Cortex of kidney (tissue), 1 donor: ENCODE measurements at places on chromosomes 11 and 22.

GRCh38 chr11:65170058-65170534 is at the start of gene SPDYC:
Gene SPDYC, plus strand, starts transcription at chr11:65170233. Its CDS starts 1,125 bp downstream, at chr11:65171358.
- DNase-seq = no peak

DNA sequence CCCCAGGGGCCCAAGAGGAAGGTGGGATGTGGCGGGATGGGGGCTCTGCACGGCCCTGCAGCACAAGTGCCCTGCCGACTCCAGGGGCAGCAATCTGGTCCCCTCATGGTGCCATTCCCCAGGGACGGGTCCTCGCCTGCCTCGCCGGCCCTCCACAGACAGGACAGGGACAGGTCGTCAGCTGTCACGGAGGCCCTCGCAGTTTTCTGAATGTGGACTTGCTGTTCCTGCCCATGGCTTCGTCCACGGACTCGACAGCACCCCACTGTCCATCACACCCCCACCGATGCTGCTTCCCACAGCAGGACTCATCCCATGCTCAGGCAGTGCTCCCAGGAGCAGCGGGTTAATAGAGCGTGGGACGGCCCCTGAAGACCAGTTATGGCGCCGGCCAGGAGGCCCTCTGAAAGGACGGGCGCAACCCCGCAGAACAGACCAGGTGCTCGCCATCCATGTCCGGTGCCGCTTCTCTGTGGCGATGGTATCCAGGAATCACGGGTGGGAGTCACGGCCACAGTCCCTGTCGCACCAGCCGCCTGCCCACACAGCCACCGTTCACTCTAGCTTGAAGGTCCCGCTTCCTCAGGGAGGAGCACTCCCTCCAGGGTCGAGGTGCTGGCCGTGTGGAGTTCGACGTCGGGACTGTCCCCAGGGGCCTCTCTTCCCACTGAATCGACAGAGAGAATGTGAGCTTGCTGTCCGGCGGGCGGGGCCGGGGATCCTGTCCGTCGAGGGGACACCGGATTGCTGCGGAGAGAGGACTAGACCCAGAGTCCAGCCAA is 18.5 kb upstream of the MUC2 start:
- DNase-seq = no peak

- DNase-seq = no peak
These were observed 1.2 kb downstream of the TSPAN32 start for GRCh38 chr11:2302896-2303626.

GRCh38 chr22:40407021-40407761 is 36.8 kb downstream of the SGSM3 start:
- no peak for DNase-seq

GRCh38 chr11:72008728-72009127 is 10.0 kb downstream of the IL18BP start:
- no peak for DNase-seq

DNA sequence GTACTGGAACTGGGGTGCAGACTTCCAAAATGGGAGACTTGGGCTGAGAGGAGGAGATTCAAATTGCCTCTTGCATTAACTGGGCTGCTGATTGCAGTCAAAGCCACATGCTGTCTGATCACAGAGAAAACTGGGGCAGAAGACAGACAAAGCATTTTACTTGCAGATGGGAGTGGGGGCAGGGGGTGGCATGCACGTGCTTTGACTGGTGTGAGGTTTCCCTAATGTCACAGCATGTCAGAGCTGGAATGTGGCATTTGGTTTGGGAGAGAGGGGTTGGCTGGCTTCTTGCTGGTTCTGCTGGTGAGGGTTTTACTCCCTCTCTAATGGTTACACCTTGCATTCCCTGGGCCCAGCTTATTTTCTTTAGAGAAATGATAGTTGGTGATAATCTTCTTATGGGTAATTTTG is 2.9 kb downstream of the TUB start:
- no peak for DNase-seq

GRCh38 chr11:45057938-45058646 is 88.3 kb upstream of the PRDM11 start:
- no peak for DNase-seq

GRCh38 chr11:37712251-37712650 is 1114.2 kb upstream of the RAG2 start:
- no peak for DNase-seq

- no peak for DNase-seq
These were observed 112.3 kb downstream of the MAML2 start for GRCh38 chr11:96230686-96231085.

- DNase-seq = no peak
These were observed 43.1 kb downstream of the SCGB1A1 start for GRCh38 chr11:62461740-62462507.

GRCh38 chr11:122659676-122660554 is 4.4 kb downstream of the UBASH3B start:
- no peak for DNase-seq

GRCh38 chr11:85854557-85855340 is 434 bp upstream of the CCDC83 start:
- DNase-seq = no peak

GRCh38 chr11:95699631-95700470 is 89.7 kb downstream of the FAM76B start:
- DNase-seq = no peak

DNA sequence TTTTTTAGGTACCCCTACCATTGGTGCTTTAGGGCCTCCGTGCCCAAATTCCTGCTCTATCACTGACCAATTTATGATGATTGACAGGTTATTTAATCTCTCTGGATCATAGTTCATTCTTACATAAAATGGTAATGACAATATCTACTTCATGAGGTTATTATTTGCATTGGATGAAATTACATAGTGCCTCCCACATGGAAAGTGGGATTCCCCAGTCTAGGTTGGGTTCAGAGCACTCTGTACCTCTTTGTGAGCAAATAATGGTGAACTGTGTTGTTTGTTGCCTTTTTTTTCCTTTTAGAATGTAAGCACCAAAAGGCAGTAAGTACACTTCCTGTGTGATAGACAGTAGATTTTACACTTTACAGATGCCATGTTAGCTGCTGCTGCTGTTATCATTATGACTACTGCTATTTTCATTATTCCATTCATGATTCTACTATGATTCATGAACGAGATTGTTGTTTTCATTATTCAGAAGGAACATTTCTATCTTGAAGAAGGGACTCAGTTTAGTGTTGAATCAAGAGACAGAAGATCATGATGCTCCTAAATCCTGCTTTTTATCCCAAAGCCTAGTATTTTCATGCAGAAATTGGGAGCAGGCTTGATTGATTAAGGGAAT is 100.8 kb downstream of the ALX4 start:
- DNase-seq = no peak

DNA sequence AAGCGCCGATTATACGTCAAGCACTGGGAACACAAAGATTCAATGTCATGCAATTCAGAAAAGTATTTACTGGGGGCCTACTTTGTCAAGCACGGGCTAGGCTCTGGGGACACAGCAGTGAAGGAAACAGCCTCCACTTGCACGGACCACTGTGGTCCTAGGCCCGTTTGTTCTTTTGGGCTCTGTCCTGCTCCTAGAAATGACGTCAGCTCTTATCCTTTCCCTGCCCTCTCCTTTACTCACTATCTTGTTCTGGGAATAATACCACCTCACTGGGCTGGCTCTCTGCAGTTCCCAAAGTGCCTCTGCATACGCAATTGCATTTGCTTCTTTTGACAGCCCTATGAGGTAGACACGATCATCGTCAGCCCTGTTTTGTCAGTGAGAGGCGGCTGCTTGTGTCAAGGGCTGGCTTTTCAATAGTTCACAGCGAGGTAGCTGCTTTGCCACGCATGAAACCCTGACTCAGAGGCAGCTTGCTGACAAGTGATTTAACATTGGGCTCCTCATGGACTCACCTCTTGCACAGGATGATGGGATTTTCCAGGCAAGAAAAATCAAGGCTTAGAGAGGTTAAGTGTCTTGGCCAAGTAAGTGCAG is 22.9 kb upstream of the IGSF22 start:
- DNase-seq = no peak

DNA sequence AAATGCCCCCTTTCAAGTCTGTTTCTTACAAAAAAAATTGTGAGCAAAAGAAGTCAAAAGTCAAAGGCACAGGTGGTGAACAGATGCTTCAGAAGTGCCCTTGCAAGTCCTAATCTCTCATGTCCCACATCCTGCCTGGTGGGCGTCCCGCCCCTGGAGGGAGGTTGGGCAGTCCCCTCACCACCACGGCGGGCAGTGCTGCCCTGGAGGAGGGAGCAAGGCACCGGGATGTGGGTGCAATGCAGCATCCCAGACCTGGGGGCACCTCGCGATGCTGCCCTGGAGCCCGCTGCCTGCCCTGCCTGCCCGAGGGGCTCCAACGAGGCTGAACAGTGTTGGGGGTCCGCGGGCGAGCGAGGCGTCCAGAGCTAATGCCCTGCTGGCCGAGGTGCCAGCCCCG is 15.9 kb downstream of the MRGPRG start:
- DNase-seq = no peak

GRCh38 chr11:42779555-42779954 is 532.2 kb upstream of the API5 start:
- no peak for DNase-seq

GRCh38 chr11:86801364-86801763 is 1.0 kb downstream of the PRSS23 start:
- DNase-seq = no peak

GRCh38 chr11:36339888-36340287 is 43.8 kb downstream of the PRR5L start:
- DNase-seq = no peak

GRCh38 chr22:31840585-31840984 is 86.8 kb downstream of the DEPDC5 start:
- no peak for DNase-seq

DNA sequence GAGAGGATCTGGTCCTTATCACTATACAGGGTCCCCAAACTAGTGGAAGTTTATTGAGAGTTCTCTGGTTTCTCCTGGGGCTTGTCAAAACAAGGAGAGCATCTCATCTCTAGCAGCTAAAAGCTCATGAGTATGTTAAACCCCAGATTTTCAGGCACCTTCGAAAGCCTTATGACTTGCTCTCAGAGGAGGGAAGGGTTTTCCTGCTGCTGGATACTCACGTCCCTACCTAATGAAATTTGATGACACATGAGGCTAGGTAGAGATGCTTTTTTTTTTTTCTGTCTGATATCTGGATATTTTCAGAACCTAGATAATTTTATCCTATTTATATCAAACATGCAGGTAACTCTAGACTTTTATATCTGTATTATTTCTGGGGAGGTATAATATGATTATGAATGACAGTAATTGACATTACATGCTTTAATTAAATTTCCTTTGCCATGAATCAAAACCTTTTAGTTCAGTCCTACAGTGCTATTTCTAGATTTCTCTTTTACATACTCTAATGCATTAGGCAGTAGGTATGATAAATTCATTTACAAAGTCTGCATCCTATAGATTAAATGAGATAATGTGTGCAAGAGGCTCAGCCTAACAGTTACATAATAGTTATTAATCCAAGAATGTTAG is 73.9 kb downstream of the PARVA start:
- no peak for DNase-seq

GRCh38 chr11:102187416-102188151 is 77.3 kb downstream of the YAP1 start:
- no peak for DNase-seq

DNA sequence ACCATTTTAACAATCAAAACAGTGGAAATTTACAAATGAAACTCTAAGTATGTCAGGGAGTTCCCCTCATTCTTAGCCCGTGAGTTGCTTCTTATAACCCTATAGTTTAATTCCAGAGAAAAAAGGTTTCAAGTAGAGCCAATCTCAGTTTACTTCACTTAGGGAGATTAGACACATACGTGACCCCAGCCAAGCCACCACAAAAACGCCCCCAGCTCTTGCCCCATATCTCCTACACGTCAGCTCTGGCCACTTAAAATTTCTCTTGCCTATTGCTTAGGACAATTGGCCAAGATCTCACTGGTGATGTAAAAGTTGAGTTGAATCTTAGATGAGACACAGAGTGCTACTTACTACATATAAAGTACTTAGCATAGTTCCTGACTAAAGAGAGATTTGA is 166.4 kb downstream of the ETS1 start:
- no peak for DNase-seq

DNA sequence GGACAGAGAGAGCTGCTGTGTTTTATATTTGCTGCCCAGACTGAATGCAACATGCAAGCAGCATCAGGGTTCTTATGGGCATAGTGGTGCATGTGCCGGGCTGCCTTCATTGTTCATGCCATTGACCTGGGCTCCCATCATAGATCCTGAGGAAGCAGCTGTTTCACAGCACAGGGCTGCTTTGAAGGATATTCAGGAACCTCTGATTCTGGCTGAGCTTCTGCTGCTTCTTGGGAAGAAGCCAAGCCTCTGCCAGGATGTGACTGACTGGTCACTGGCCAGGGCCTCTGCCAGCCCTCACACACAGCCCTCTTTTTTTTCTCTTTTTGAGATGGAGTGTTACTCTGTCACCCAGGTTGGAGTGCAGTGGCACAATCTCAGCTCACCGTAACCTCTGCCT is 43.3 kb downstream of the CYB5R2 start:
- DNase-seq = no peak

DNA sequence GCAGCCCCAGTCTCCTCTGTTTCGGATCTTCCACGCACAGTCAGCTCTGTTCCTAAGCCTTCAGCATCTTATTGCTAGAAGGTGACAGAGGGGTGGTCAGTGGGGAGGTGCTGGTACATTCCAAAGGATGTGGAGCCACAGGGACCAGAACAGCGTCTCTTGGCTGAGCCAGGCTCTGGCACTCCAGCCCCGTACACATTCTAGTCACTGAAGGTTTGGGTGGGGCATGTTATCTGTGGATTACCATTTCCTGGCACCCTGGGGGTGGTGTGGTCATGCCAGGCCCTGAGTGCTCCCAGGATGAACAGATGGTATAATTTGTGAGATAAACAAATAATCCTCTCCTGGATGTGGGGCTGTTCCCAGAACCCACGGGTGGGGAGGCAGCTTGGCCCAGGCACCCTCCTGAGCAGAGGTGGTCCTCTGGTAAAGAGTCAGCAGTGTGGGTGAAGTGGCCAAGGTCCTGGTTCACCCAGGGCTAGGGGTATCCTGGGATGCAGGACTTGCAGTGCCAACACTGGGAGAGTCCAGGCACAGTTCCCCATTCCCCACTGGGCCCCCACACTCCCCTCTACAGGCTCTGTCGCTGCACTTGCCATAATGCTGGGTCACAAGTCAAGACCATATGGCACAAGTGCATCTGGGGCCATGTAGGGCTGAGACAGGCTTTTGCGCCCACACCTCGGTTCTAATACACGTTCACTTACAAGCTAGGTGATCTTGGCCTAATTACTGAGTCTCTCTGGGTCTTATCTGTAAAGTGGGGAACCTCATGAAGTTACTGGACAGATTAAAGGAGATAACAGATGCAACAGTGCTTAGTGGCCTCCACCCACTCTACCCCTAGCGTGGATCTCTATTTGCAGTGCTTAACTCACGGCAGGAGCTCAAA is 33.0 kb downstream of the DKK3 start:
- no peak for DNase-seq

DNA sequence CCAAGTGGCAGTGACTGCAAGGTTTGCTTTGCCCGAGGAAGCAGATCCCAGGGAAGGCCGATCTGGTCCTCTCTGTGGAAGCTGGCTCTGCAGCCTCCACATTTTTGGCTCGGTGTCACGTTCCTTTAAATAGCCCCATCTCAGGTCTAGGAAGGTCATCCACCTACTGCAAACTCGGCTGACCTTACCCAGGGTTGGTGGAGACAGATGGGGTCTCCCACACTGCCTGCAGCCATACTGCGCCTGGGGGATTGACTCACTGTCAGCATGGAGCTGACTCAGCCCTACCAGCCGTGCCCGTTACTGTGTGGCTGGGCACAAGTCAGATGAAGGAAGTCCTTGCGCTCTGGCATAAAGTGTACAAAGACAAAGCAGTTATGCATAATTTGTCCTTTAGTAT is 16.9 kb downstream of the CDPF1 start:
- no peak for DNase-seq
